ENCODE measurements at places on chromosomes 7 and 10.

DNA sequence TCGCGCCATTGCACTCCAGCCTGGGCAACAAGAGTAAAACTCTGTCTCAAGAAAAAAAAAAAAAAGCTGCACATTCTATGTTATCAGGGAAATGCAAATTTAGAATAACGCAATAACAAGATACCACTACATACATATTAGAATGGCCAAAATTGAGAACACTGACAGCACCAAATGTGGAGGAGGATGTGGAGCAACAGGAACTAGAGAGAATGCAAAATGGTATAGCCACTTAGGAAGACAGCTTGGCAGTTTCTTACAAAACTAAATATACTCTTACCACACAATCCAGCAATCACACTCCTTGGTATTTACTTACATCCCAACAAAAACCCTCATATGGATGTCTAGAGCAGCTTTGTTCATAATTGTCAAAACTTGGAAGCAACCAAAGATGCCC lies 76.8 kb downstream of the ALOX5 start:
- DNase-seq = no peak

- DNase-seq = no peak
Observed at GRCh38 chr10:11095374-11095801, 77.7 kb downstream of the CELF2 start.

DNA sequence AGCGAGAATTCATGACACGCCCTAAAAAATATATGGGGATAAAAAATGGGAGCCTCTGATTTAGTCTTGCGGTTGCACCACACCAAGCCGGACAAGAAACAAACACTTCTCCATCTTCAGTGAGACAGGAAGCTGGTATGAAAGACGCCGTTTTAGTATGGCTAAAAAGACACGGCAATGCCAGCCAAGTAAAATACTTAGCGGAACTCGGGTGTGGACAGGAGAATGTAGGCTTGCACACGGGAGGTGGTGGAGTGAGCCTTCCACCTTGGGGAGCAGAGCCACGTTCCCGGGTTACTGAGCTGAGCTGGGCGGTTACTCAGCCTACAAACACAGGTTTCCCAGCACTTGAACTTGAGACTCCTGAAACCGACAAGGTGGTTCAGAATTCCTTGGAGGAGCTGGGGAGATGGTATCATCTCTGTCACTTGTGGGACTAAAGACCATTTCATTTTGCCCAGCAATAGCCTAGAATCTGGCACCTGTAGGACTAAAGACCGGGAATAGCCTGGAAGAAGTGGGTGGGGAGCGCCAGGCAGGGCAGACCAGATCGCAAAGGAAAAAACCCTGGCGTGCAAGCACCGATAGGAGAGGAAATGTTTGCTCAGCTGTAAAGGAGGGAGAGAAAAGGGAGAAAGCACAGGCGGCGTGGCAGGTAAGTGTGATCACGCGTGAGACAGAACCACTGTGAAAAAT lies 34.8 kb upstream of the SEPHS1 start:
- DNase-seq = no peak

GRCh38 chr10:130747946-130748345 lies 563.6 kb downstream of the TCERG1L start:
- no peak for DNase-seq

DNA sequence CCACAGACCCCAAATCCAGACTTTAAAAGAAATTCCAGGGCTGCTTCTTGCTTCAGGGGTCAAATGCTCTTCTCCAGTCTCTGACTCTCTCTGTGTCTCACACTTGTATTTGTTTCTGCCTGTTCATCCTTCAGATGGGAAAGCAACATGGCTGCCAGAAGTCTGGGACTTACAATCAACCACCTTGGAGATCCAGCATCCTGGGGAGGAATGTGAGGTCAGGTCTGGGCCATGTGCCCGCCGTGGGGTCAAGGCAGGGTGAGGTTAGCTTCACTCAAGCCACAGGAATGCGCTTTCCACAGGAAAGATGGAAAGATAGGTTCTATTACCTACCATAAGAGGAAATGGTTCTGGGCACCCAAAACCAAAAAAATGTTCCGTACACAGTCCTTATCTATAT lies 34.3 kb upstream of the NPVF start:
- no peak for DNase-seq

Measured in stimulated activated CD4-positive, alpha-beta T cell treated with anti-CD3 and anti-CD28 coated beads, Interleukin-15, amount 100 ng/mL, for 1 hour (primary cell).